CD4-positive, alpha-beta T cell treated with Interleukin-17A for 1 hour (primary cell): ENCODE measurements at places on chromosomes 1 and 21.

GRCh38 chr21:44514218-44514520 lies 25.8 kb downstream of the KRTAP10-1 start:
- no peak for DNase-seq

DNA sequence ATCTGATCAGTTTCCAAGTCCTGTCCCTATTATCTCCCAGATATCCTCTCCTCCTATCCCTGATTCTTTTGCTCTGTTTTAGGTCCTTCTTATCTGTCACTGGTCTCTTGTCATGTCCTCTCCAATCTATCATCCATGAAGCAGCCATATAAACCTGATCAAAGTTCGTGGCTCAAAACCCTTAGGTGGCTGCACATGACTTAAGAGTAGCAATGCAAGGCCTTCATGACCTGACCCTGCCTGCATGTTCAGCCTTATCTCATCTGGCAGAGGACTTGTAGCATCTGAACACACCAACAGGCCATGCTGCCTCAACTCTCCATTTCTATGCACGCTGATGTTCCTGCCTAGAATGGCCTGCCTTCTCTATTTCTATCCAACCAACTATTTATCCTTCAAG lies 65.2 kb downstream of the NOS1AP start:
- DNase-seq = no peak

- DNase-seq = no peak
Observed at GRCh38 chr1:214319938-214320337, 39.0 kb downstream of the SMYD2 start.

DNA sequence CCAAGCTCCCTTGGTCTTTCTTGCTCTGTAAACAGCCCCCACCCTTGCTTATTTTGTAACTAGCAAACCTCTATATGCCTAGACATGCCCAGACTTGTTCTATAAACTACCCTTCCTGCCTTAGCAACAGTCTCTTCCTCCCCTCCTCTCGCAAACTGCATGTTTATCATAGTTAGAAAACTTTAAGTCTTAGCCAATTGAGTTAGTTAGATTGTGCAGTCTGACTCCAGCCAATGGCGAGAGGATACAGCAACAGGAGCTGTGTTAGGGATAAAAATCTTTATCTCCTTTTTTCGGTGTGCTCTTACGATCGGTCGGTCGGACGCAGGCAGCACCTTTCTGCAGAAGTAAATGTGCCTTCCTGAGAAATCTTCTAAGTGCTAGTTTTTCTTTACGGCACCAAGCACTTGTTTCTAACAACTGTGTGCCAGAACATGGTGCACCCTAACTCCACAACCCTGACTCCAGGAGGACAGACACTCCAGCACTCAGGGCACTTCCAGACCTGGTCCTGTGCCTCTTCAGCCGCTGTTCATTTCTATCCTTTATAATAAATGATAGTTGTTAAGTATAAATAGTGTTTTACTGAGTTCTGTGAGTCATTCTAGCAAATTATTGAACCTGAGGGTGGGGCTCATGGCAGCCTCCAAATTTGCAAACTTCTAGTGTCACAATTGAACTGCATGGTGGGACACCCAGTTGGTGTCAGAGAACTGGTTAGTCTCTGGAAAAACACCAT lies 25.7 kb upstream of the GNG4 start:
- DNase-seq = no peak

- DNase-seq = no peak
Observed at GRCh38 chr1:112506306-112506705, 2.5 kb upstream of the WNT2B start.

- DNase-seq = no peak
Observed at GRCh38 chr1:68448365-68448764, 1.4 kb downstream of the RPE65 start.

DNA sequence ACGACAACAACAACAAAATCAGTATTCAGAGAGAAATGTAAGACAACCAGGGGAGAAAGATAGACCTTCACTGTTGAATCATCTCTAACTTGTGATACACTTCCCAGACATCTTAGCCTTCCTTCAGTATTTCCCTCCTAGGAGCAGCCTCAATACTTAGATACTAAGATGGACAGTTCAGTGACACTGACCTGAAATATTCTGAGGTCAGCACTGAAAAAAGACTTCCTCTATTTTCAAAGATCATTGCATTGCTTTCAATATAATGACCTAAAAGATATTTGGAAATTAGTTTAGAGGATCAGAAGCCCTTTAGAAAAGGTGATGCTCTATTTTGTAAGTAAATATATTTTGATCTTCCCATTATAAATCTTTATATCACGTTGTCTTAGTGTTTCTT lies 101.0 kb downstream of the MRPL39 start:
- no peak for DNase-seq

DNA sequence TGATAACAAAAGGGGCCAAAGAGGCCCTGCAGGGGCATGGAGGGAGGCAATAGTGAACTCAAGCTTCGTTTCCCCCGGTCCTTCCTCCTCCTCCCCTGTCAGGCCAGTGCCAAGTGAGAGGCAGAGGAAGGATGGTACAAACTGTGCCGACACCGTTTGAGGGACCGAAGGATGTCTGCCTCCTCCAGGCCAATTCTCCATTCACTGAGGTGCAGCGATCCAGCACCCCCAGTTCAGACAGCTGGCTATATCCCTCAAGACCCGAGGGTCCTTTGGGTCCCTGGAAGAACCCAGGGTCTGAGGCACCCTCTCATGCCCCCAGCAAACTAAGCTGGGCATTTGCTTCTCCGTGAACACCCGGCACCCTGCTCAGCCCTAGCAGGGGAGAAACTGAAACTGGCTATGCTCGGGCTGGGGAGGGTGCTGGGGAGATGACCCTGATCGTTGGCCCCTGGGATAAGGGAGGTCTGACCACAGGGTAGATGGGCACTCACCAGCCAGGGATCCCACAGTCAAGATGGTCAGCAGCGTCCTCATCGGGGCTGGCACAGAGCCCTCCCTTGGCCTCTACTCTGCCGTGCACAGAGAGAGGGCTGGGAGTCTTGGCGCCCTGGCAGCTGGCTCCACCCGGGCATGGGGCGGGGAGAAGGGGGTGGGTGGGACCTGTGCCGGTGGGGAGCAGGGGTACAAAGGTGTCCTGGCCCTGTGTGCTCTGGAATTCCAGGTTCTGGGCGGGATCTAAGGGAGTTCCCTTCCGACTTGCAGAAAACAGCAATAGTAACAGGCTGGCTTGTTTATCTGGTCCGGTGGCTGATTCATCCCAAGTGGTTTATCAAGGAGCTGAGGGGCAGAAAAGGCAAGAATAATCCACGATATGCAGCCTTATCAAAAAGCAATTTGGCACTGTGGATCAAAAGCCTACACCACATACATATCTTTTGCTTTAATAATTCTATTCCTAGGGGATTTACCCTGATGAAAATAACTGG lies at the start of gene IL22RA1:
TSS of gene IL22RA1 (minus strand) at position 595 of the 989 bp plus-strand sequence. CDS start at position 537, 58 bp downstream.
- no peak for DNase-seq

- DNase-seq = no peak
Observed at GRCh38 chr1:54610601-54611580, 12.4 kb downstream of the FAM151A start.

- DNase-seq = no peak
Observed at GRCh38 chr1:229383961-229384360, 41.1 kb upstream of the CCSAP start.

DNA sequence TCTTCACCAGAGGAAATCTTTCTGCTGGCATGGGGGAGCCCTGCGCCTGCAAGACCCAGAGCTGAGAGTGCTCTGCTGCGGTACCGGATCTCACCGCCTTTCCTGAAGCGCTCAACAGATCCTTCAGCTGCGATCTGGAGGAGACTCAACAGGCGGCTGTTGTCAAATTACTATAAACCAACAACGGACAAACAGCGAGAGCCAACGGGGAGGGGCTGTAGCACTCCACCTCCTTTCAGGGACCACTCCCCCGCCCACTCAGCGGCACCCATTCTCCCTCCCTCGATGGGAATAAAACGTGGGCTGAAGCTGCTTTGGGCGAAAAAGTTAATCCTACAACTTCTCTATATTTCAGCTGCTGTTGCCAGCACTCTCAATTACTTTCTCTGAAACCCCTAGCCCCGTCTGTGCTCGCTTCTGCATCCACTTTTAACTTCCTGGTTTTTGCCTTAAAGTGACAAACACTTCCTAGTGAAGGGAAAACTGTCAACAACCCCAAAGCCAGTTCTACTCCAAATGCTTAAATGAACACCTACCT lies at the start of gene FMO5:
TSS of gene FMO5 (minus strand) at position 147 of the 538 bp plus-strand sequence. CDS start 310 bp downstream, outside the sequence.
- DNase-seq = peak; percentile 59

DNA sequence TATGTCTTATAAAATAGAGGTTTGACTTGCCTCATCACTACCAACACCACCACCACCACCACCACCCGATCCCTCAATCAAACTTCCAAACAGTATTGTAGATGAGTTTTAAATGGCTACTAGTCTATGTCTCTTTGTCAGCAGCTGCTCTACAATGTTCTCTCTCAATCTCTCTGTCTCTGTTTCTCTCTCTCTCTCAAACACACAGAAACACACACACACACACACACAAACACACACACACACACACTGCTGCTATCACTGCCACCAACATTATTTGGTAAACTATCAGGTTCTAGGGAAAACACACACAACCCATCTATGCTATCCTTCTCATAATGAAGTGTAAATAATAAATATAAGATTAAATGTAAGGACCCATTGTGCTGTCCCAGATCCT lies 2.4 kb downstream of the TNFSF4 start:
- no peak for DNase-seq

DNA sequence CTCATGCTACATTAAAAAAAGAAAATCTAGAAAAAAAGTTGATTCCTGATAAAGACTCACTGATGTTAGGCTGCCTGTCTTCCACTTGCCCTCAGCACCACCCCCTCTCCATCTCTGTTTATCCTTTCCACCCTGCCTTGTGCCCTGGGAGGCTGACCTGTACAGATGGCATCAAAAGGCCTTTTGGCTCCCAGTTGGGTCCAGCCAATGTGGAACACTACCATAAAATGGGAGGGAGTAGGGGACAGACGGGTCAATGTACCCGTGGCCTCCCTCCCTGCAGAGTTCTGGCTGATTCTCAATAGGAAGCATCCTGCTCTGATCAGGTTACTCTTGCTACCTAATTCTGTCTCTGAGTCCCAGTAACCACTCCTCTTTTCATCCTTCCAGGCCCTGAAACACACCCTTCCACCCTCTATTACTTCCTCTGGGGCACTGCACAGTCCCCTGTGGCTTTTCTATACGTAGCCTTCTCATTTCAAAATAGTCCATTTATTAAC lies 300.0 kb downstream of the HHIPL2 start:
- DNase-seq = no peak

GRCh38 chr1:25173809-25174340 lies 58.4 kb downstream of the SYF2 start:
- DNase-seq = no peak

DNA sequence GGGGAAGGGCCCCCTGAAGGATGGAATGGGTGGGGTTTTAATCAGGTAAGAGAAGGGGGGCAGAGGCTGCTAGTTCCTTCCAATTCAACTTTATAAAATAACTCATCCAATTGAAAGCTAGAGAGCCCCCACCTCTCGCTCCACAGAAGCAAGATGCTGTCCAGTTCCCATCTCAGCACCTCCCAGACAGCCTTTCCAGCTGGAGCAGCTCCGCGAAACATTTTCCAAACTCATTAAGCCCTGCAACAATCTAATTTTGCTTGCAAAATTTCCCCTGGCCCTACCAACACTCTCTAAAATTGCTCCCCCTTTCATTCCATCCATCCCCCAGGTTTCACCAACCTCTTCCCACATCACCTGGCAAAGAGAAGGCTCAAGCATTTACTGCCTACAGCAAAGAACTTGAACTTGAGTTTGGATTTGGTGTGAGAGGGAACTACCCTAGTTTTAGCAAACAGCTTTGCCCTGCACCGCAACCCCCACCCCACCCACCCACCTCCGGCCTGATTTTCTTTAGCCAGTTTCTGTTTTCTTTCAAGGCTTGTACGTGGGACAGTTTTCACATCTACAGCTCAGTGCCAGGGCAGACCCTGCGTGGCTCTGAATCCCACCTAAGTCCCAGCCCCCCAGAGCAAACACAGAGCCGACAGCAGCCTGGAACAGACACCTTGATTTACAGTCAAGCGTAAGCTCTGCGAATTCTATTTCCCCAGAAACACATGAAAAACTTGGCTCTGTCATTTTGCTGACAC lies 46.7 kb downstream of the SYF2 start:
- DNase-seq = no peak

GRCh38 chr1:231335663-231336602 lies 1.7 kb downstream of the EXOC8 start:
- no peak for DNase-seq

DNA sequence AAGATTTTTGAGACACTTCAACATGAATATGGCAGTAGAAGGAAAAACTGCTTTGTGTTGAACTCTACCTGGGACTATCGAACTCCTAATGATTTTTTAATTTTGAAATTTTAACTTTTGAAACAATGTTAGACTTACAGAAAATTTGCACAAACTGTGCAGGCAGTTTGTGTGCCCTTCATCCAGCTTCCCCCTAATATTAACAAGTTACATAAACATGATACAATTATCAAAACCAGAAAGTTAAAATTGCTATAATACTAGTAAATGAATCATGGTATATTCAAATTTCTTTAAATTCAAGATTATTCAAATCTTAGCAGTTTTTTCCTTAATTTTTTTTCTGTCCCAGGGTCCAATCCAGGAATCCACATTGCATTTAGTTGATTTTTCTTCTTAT lies 278.9 kb downstream of the ADGRL2 start:
- no peak for DNase-seq

DNA sequence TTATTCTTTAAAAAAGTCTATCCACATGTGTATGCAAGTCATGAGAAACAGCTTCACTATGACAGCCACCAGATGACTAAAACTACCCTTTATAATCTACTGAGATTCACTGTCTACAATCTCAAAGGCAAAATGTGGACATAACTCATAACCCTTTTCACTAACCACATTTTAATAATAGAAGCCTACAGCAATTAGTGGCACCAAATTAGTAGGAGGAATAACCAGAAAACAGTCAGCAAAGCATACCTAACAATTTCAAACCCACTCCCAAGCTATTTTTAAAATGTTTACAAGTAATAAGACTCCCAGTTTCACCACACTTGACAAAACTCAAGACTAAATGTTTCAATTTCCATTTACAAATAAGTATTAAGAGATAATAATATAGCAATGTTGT lies 442.9 kb downstream of the PTPRC start:
- DNase-seq = no peak

GRCh38 chr1:88341447-88341846 lies 342.6 kb upstream of the PKN2 start:
- no peak for DNase-seq

DNA sequence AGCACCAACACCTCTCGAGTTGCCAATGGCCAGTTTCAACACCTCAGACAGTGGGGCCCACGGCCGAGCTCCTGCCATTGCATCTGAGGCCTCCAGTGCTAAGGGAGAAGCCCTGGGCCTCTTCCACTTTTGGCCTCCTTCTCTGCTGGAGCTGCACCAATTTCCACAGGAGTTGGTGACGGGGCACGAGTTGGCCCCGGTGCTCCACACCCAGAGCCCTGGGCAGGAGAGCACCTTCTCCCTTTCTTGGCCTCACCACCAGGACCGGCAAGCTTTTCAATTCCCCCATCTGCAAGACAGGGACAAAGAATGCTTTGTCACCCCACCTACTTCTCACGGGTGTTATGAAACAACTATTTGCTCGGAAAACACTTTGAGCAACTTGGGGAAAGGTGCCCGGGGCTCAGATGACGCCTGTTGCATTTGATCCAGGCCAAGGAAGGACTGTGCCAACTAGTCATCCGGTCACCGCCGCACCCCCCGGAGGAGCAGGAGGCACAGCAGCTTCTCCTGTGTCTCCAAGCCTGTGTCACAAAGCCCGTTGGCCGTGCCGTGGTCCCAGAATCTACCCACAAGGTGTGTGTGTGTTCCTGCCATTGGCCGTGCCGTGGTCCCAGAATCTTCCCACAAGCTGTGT lies 55.2 kb downstream of the TOMM20 start:
- no peak for DNase-seq
